Activated CD4-positive, alpha-beta T cell treated with anti-CD3 and anti-CD28 coated beads, Interleukin-2, amount 50 U/mL, for 24 hours (primary cell): ENCODE measurements at places on chromosomes 5 and 9.

DNA sequence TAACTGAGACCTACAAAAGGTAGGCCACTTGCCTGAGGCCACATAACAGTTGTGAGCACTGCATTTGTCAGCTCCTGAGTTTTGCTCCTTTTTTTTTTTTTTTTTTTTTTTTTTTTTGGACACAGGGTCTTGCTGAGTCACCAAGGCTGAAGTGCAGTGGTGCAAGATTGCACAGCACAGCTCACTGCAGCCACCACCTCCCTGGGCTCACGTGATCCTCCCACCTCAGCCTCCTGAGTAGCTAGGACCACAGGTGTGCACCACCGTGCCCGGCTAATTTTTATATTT, 37.1 kb downstream of the LAMC3 start:
- DNase-seq, result no peak

DNA sequence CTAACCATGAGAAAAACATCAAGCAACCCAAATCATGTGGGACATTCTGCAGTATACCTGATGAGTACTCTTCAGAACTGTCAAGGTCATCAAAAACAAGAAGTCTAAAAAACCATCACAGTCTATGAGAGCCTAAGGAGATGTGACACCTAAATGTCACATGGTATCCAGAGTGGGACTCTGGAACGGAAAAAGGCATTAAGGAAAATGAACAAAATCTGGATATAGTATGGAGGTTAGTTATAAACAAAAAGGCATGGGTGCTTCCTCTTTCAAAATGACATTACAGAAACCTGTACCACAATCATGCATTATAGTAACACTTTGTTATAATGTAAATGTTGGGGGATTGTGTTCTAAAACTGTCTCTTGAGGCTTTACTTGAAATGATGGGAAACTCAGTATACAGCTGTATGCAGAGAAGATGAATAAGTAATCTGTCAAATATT, 47.4 kb downstream of the PRKACG start:
- no peak for DNase-seq

DNA sequence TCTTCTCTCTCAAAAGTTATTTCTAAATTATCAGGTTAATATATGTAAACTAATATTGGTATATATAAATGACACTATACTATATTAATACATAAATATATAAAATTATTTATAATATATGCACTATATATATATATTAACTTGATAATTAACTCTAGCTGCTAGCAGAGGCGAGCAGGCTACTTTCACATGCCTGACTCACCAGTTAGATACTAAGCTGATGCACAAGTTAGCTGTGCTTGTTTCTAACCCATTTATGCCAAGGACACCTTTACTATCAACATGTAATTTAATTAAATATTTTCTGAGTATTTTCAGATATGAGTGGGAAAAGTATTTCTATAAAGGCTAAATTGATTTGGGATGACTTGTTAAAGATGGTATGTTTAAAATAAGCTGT, 70.1 kb downstream of the TRIO start:
- DNase-seq, result no peak

GRCh38 chr5:170362656-170363055, 26.5 kb downstream of the KCNMB1 start:
- DNase-seq, result no peak

DNA sequence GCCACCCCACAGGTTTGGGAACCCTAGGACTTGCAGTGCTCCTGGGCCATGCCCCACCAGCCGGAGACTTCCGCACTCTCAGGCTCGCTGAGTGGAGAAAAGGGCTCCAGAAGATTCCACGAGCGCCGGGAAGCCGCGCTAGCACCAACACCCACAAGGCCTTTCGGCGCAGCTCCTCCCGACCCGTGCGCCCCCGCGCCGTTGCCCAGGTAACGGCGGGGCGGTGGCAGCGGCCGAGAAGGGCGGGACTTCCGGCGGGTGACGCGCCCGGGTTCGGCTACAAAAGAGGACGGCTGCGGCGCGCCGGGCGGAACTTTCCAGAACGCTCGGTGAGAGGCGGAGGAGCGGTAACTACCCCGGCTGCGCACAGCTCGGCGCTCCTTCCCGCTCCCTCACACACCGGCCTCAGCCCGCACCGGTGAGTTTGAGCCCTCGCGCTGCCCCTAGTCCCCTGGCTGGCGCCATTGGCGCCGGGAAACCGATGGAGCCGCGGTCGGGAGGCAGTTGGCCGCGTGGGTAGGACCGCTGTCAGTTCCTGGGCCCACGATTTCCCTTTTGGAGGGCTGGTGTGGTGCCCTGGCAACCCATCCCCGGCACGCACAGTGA, at the start of gene DNAJA1:
Gene DNAJA1, plus strand, starts transcription at position 308 of the 606 bp plus-strand sequence. CDS start 1,212 bp downstream, outside the sequence.
- peak; percentile 97 for DNase-seq

DNA sequence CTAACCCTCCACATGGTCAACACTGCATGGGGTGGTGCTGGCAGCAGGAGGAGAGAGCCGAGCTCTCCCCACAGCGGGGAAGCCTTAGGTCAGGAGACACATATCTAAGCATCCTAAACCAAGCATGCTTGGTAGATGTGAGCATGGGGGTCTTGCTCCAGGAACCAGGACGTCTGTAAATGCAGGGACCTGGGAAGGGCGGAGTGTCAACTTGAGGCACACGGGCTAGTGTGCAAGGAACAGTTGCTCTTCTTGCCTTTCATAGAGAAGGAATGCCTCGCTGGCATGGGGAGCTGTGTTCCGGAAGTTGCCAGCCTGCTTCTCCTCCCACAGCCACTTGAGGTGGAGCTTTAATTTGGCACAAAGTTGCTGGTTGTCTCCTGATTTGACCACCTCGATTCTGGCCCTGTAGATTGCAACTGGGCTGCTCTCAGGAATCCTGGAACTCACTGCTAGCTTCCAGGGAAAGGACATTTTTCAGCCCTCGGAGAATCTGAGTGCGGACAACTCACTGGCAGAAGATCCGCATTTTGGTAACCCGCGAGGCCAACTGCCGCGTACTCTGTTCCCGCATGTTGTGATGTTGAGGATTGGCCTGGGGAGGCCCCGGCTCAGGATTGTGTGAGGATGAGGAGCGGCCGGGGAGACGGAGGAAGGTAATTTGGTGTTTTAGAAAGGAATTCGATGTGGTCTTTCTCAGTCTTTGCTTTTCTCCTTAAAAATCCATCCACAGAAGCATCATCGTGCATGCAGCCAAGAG, 370.3 kb upstream of the IRX1 start:
- DNase-seq, result no peak

DNA sequence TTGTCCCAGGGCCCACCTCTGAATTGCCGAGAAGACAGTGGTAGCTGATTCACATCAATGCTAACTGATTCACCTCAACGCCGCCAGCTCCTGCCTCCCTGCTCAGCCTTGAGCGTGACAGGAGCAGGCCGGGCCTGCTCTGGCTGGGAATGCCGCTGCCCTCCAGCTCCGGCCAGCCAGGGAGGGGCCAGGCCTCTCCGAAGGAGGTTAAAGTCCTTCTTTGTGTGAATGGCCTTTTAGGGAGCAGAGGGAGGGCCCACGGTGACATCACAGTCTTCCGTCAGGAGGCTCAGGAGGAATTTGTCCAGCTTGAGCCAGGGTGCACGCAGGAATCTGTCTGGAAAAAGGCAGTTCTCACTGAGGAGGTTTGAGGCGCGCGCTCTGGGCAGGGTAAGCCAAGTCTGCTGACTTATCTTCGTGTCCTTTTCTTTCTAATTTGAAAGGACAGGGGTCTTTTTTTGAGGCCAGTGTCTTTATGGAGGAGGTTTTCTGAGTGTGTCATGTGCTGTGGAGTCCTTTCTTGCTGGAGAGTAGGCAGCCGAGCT, 82.7 kb downstream of the C9orf152 start:
- DNase-seq, result no peak

- no peak for DNase-seq
Measured at GRCh38 chr5:93577854-93578812, 2.9 kb downstream of the NR2F1-AS1 start.

GRCh38 chr5:107873877-107874276, 203.1 kb upstream of the EFNA5 start:
- no peak for DNase-seq

DNA sequence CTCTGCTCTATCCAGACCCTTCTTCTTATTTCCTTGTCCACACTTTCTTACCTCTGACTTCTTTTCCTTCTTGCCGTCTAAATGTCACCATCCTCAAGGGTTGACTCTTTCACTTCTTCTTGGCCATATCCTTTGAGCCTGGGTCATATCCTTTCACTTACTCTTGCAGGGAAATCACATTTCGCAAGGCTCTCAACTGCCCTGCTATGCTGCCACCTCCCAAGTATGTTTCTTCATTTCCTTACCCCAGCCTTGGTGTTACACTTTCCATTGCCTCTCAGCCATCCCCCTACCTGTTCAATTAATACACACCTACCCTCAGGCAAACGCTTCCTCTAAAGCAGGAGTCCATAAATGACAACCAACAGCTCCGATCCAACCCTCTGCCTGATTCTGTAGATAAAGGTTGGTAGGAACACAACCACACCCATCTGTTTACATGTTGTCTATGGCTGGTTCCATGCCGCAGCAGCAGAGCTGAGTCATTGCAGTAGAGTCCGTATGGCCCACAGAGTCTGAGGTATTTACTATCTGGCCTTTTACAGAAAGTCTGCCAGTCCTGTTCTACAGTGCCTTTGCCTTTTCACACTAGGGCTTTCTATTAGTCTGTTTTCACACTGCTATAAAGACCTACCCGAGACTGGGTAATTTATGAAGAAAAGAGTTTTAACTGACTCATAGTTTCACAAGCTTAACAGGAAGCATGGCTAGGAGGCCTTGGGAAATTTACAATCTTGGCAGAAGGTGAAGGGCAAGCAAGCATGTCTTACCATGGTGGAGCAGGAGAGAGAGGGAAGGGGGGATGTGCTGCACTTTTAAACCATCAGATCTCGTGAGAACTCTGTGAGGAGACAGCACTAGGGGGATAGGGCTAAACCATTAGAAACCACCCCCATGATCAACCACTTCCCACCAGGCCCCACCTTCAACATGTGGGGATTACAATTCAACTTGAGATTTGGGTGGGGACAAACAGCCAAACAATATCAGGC, 97.9 kb downstream of the SV2C start:
- no peak for DNase-seq

GRCh38 chr5:59833448-59833847, 60.1 kb downstream of the PDE4D start:
- DNase-seq, result no peak

- DNase-seq, result no peak
Measured at GRCh38 chr5:10432059-10433008, 9.3 kb upstream of the ROPN1L start.

DNA sequence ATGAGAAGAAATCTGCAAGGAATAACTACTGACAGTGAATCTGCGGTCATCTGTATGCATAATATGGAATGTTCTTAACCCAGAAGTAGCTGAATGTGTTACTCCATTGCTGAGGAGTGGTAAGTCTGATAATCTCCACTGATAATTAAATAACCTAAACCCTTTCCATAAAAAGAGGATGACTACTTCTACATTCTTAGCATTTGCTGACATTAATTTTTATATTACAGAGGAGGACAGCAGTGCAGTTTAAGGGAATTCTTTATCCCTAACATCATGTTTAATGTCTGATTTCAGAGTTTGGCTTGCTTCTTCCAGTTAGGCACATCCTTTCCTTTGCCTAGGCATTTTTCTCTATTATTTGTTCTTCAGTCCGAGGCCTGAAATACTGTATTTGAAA, 52.2 kb downstream of the CDC42SE2 start:
- DNase-seq, result no peak

GRCh38 chr9:1001838-1002237, 25.4 kb downstream of the DMRT3 start:
- DNase-seq, result no peak

GRCh38 chr5:33321026-33321425, 119.7 kb upstream of the TARS1 start:
- no peak for DNase-seq

- DNase-seq, result peak; percentile 21
Measured at GRCh38 chr9:96317335-96317980, 15.5 kb upstream of the HSD17B3 start.

DNA sequence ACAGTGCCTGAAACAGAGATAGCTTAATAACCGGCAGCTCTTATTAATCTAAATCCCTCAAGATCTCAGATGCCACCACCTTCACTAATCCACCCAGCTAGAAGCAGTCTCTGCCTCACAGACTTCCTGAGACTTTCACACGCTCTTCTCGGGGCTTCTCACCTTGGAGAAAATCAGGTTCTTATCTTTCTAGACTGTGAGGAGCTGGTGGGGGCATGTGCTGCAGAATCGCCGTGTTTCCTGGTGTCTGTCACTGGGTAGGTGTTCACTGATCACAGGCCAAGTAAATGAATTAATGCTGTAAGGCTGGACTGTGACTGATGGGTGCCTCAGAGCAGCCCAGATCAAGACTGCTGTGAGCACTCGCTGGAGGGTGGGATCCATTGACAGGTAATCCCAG, 101.7 kb downstream of the PSD2 start:
- DNase-seq, result no peak

DNA sequence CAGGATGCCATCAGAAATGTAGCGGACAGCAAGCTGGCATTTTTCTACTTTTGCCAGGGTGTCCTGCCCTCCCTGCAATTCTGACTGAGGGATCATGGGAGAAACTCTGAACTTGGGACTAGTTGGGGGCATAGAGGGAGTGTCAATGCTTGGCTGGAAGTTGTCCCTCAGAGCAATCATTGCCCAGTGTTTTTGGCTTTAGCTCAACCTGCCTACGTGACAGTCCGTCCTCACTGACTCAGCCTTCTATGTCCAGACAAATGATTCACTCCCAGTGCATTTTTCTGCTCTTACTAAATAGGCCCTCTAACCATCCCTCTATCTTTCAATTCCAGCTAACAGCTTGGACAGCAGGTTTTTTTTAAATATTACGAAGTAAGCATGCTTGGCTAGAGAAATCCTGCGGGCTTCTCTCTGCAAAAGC, 627.4 kb downstream of the TLR4 start:
- no peak for DNase-seq

DNA sequence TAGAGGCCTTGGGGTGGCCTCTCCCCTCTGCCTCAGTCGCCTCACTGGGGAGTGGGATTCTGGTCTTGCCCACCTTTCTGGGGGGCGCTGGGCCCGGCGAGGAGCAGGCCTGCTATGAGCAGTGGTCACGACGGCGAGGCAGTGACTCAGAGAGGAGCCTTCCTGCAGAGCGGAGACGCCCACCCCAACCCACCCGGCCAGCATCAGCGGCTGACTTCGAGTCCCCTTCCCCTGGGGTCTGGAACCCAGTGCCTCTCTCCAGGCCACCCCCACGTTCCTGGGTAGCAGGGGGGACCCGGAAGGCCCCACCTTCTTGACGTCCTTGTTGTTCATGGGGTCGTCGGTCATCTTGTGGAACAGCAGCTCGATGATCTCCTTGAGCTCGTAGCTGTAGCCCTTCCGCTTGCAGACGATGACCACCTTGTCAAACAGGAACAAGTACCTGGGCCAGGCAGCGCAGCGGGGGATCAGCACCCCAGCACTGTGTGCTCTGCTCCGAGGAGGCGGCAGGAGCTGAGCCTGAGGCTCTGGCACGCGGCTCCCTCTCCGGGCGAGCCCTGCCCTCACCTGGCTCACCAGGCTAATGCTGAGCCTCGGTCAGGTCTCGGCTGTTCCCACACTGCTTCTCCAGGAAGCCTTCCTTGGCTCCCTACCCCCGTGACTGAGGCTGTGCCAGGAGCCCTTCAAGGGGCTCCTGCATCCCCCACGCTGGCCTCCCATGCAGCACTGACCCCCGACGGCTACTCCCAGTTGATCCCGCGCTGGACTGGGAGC, 50.1 kb upstream of the SARDH start:
- no peak for DNase-seq

GRCh38 chr5:8523501-8523900, 654.6 kb downstream of the MTRR start:
- DNase-seq, result no peak

- no peak for DNase-seq
Measured at GRCh38 chr5:60959156-60959555, 14.2 kb downstream of the NDUFAF2 start.

- DNase-seq, result no peak
Measured at GRCh38 chr5:55278778-55279177, 28.7 kb downstream of the DHX29 start.

GRCh38 chr9:114288193-114289091, 34.5 kb upstream of the ORM1 start:
- no peak for DNase-seq
